ENCODE measurements at places on chromosomes 16 and 17.

- DNase-seq = peak; percentile 39
Measured at GRCh38 chr17:5031365-5032082, 3.7 kb downstream of the SLC52A1 start.

GRCh38 chr17:48928876-48929811 lies 15.5 kb downstream of the SNF8 start:
- DNase-seq = no peak

- no peak for DNase-seq
Measured at GRCh38 chr17:32903774-32904673, 23.9 kb upstream of the TMEM98 start.

GRCh38 chr17:17603178-17603894 lies 11.8 kb upstream of the PEMT start:
- no peak for DNase-seq

GRCh38 chr16:27980076-27980775 lies 83.3 kb downstream of the GSG1L start:
- no peak for DNase-seq

DNA sequence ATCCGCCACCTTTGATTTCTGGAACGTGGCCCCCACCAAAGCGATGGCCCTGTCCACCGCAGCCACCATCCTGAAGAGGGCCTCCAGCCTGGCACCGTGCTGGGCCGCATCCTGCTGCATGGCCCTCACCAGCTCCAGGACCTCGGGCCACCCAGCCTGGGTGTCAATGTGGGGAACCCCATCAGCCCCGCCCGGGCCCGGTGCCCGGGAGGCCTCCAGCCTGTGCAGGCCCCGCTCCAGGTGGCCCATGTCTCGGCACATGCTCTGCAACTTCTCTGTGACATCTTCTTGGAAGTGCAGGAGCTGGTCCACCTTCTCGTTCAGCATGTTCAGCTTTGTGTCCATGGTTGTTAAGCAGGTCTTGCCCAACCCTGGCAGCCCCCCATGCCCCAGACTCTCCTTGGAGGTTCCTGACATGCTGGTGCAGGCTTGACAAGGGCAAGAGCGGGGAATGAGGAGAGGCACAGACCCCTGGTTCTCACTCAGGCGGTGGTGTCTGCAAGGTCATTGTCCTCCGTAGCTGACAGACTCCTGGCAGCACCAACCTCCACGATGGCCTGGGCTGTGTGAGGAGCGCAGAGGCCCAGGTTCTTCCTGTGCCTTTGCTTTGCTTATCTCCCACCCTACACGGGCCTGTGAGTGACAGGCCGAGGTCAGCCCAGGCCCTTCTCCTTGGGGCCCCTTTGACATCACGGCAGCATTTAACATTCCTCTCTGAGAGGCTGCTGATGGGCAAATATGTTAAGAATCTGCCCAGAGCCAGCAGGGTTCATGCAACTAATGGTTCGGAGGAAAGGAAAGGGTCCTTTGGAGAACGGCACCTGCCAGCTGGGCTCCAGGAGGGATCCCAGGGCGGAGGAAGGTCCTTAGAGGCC lies at the start of gene MYLK3:
TSS of gene MYLK3 (minus strand) at position 568 of the 875 bp plus-strand sequence. CDS start at position 417, 151 bp downstream.
- no peak for DNase-seq

- DNase-seq = no peak
Measured at GRCh38 chr17:80888276-80889160, 103.1 kb upstream of the CHMP6 start.

DNA sequence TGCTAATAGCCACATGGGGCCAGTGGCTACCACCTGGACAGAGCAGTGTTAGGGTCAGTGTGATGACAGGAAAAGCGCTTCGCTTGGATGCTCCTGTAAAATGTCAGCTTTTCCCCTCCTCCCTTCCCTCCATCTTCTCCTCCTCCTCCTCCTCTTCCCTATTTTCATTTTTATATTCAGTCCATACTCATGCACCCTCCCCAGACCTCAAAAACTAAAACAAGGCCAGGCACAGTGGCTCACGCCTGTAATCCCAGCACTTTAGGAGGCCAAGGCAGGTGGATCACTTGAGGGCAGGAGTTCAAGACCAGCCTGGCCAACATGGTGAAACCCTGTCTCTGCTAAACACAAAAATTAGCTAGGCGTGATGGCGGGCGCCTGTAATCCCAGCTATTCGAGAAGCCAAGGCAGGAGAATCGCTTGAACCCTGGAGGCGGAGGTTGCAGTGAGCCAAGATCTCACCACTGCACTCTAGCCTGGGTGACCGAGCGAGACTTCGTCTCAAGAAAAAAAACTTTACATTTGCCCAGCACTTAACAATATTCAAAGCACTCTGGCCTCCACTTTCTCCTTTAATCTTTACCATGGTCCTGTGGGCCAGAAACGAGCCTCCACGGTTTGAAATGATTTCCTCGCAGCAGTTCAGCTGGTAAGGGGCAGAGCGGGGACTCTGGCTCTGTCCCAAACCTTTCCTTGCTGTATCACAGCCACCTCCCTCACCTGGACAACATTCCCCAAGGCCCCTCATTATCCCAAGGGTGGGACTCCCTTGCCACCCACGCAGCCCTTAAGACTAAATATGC lies 21.8 kb downstream of the ANKRD40 start:
- no peak for DNase-seq

- no peak for DNase-seq
Measured at GRCh38 chr17:61294777-61295176, 104.9 kb upstream of the TBX2 start.

DNA sequence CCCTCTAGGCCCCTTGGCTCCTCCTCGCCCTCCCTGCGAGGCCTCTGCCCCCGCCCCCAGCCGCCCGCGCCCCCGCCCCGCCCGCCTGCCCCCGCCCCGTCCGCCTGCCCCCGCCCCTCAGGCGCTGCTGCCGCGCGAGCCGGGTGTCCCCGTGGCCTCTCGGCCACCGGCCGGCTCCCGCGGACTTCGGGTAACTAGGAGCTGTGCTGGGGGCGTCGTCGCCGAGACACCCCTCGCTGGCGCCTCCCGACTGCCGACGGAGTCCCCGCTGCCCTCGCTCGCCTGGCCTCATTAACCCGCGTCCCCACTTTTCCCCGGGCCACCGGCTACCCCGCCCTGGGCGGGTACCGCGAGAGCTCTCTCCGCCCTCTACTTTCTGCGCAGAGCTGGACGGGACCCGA lies at the start of gene TLCD1:
TSS of gene TLCD1 (minus strand) at position 8 of the 401 bp plus-strand sequence. CDS start 136 bp downstream, outside the sequence.
- DNase-seq = no peak

DNA sequence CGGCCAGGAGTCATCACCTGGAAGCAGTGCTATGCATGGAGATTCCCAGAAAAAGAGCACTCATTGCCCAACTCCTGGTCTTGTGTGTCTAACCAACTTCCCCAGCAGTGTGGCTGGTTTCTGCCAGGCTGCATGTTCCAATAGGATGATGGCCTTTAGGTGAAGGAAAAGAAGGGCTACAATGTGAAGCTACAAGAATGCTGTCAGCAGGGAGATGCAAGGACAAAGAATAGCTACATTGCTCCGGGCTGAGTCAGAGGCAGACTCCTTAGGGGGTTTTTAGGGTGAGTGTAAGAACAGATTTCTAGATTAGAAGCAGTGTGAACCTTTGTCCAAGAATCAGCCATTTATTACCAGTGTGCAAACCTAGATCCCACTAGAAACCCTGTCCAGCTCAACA lies 63.0 kb upstream of the DNAH9 start:
- DNase-seq = no peak

GRCh38 chr17:21089933-21090901 lies 36.5 kb upstream of the DHRS7B start:
- no peak for DNase-seq

GRCh38 chr17:7208754-7209460 lies 10.7 kb downstream of the DLG4 start:
- DNase-seq = no peak

- no peak for DNase-seq
Measured at GRCh38 chr17:34081269-34081668, 173.8 kb upstream of the CCL2 start.

DNA sequence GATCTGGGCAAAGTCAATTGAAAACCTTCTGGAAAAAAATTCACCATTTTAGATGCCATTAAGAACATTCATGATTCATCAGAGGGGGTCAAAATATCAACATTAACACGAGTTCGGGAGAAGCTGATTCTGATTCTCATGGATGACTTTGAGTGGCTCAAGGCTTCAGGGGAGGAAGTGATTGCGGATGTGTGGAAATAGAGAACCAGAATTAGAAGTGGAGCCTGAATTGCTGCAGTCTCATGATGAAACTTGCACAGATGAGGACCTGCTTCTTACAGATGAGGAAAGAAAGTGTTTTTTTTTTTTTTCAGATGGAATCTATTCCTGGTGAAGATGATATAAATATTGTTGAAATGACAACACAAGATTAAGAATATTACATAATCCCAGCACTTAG lies 12.9 kb downstream of the ITGAX start:
- no peak for DNase-seq

- no peak for DNase-seq
Measured at GRCh38 chr16:55437625-55438024, 41.4 kb upstream of the MMP2 start.

DNA sequence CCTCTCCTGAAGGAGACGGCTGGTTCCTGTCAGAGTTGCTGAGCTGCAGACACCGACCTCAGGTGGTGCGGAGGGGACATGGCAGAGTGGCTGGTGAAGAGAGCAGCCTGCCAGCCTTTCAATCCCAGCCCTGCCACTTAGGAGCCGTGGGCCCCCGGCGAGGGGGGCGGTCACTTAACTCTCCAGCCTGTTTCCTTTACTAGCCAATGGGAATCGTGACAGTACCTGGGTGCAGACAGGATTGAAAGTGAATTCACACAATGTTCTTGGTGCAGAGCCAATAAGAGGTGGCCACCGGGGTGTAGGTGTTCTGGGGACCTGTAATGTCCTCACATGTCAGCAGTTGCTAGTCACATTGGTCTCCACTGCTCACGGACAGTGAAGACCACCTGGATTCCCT lies 13.5 kb downstream of the ACE start:
- DNase-seq = no peak

DNA sequence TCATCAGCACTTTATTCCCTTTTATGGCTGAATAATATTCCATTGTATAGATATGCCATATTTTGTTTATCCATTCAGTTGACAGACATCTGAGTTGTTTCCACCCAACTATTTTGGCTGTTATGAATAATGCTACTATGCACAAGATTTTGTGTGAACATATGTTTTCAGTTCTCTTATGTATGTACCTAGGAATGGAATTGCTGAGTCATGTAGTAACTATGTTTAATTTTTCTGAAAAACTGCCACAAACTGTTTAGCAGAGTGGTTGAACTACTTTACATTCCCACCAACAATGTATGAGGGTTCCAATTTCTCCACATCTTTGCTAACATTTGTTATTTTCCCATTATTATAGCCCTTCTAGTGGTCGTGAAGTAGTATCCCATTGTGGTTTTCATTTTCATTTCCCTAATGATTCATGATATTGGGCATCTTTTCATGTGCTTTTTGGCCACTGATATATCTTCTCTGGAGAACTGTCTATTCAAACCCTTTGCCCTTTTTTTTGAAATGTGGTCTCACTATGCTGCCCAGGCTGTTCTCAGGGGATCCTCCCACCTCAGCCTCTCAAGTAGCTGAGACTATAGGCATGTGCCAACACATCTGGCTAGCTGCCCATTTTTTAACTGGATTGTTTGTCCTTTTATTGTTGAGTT lies 26.3 kb downstream of the SMURF2 start:
- no peak for DNase-seq

DNA sequence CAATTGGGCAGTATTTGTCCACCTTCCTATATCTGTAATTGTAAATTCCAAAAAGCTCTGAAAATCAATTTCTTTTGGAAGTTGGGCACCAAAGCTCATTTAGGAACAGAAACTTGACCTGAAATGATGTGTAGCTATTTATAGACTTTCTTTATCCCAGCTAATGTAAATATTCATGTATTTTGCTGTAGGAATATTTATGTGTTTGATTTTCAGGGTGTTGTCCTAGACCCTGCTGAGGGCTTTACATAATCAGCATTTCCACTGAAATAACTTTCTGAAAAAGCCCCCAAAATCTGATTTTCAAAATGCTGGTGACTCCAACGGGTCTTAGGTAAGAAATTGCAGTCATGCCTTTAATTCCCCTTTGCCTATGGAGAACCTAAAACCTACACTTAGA lies 4.1 kb downstream of the RBFOX1 start:
- DNase-seq = no peak

- DNase-seq = no peak
Measured at GRCh38 chr17:80774146-80774545, 217.5 kb upstream of the CHMP6 start.

DNA sequence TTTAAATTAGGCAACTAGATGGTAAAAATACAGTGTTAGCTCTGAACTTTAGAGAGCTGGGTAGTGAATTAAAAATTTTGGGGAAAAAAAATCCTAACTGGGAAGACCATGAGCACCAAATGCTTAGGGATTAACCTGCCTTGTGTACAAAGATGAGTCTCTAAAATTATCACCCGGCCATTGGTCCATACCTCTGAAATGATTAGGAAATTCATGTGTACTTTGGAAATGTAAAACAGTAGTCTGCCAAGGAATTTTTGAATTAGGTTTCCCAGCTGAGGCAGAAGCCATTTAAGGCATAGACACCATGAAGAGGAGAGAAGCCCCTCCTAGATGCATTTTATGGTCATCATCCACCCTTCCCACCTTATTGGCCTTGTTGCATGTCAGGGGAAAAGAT lies 670.5 kb upstream of the SALL1 start:
- no peak for DNase-seq

DNA sequence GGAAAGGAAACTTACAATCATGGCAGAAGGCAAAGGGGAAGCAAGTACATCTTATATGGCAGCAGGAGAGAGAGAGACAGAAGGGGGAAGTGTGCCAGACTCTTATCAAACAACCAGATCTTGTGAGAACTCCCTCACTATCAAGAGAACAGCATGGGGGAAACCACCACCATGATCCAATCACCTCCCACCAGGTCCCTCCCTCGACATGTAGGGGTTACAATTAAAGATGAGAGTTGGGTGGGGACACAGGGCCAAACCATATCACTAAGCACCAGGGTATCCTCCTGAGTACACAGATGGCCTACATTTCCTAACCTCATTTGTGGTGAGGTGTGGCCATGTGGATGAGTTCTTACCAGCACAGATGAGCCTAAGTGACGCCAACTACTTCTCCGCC lies 348.6 kb upstream of the ZFHX3 start:
- DNase-seq = no peak

DNA sequence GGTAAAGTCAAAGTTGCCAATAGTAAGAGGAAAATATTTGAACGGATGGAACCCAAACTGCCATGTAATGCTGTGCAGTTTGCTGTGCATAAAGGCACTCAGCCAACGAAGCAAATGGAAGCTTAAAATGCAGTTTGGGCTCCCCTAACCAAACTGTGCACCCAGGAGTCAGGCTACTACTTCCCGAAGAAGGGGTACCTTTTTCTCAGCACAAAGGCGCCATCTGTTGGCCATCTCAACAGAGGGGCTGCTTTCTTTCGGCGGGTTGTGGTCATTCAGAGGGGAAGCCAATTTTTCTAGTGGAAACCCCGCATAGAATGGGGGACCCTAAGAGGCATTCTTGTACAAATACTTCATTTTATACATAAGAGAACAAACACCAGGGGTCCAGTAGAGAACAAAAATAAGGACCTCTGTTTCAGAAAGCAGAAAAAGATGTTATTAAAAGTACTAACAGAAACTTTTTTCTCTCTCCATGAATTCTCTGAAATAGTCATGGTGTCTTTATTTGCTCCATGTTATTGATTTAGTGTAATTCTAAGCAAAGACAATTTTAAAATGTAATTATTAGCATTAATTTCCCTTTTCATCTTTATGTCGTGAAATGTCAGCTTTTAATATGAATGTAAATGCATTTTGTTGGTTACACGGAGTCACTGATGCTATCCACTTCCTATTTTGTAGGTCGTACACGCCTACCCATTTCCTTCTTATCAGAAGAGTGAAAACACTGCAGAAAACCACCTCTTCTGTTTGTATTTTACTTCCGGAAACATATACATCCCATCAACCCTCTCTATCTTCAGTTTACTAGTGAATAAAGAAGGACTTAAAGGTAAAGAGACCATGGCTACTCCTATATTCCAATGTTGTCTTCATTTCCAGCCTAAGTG lies 453.3 kb downstream of the KCNJ2 start:
- no peak for DNase-seq

Data from smooth muscle cell of the brain vasculature (primary cell).